ENCODE measurements at places on chromosomes 4 and X.

- no peak for DNase-seq
Observed at GRCh38 chrX:40039887-40040286, 57.9 kb downstream of the BCOR start.

DNA sequence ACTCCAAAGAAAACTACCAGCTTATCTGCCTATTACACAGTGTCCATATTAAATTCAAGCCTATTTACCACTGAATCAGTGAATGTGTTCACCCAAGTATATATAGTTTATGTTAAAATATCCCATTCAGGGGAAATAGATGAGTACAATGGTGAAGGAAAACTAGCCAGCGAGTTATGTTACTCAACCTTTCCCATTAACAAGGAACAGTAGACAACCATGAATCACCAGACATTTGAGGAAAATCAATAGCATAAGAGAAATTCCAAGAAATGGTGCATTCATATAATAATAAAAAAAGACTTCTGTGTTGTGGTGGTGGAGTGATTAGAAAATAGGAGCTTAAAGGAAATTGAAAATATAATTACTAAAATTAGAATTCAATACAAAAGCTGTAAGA, 21.3 kb downstream of the IQCM start:
- DNase-seq = no peak

DNA sequence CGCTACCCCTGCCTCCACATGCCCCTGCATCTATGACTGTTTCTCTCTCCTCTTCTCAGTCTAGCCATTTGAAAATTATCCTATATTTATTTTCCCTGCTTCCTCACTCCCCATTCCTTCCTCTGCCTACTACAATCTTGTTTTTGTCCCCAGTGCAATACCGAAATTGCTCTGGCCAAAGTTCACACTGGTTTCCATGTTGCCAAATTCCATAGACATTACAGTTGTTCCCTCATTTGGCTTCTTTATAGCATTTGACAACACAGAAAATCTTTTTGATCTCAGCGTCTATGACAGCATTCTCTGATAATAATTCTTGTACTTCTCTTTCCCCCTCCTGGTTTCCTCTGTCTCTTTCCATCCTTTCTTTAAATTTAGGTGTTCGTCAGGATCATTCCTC, 99.4 kb downstream of the GPR82 start:
- no peak for DNase-seq

- DNase-seq = no peak
Observed at GRCh38 chr4:101201421-101201820, 145.9 kb downstream of the PPP3CA start.

GRCh38 chrX:53990171-53990570, 54.1 kb downstream of the PHF8 start:
- DNase-seq = no peak

- DNase-seq = no peak
Observed at GRCh38 chr4:84050015-84050414, 449.1 kb downstream of the NKX6-1 start.

DNA sequence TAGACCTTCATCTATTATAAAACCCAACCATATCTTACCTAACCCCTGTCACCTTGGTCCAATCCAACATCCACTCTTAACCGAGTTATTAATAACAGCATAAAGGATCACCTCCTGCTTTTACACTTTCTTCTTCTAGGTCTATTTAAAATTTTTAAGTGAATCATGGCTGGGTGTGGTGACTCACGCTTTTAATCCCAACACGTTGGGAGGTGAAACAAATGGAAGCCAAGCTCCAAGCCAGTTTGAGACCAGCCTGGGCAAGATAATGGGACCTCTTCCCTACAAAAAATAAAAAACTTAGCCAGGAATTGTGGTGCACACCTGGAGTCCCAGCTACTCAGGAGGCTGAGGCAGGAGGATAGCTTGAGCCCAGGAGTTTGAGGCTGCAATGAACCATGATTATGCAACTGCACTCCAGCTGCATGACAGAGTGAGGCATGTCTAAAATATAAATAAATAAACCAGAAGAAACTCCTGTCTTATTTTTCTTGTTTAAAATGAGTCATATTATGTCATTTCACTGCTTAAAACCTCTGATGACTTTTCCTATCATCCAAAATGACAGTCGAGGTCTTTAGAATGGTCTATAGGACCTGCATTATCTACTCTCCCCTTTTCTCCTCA, 188.4 kb downstream of the GASK1B start:
- no peak for DNase-seq

DNA sequence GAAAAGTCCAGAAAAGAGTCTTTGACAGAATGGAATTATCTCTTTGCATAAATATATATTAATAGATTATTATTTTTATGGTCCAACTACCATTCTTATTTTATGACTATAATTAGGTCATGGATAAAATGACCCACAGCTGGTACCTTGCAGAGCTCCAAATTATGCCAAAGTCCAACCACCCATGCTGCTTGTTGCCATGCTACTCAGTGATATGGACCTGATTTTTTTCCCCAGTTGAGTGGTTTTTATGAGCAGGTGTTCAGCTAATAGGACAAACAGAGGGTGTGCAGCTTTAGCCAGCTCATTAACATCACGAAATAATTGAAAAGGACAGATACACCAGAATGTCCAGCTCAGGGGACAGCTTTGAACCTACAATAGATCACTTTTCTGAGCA, 9.7 kb downstream of the HOPX start:
- DNase-seq = no peak

DNA sequence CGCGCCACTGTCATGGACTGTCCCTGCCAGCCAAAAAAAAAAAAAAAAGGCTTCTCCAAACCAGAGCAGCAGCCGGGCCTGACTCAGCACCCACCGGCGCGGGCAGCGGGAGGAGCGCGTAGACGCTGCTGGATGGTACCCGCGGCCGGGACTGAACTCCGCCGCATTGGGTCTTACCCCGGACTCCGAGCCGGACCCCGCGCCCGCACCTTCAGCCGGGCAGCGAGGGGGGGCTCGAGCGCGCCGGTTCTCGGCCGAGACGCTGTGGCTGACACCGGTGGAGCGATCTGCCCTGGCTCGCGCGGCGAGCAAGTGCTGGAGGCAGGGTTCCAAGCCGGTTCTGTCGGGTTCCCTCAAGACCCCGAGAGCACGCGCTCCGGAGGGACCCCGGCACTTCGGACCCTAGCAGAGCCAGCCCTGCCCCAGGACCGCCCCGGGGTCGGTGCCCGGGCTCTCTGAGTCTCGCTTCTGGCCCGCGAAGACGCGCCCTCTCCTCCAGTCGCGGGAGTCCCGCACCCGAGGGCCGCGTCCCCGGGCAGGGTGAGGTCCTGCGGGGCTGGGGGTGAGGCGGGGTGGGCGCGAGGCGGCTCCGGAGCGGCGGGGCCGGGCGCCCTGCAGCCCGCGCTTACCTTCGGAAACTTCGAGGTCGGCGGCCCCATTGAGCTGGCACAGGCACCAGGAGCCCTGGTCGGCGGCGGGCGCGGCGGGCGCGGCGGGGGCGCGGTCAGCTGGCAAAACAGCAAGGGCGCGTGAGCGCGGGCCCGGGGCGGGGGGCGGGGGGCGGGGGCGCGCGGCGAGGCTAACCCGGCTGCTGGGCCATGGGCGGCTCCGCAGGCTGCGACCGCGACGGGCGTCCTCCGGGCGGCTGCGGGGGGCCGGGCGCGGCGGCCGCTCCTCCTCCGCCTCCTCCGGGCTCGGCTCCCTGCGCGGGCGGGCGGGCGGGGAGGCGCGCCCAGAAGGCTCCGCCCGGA, 11.8 kb upstream of the MAN2B2 start:
- DNase-seq = no peak
